Stimulated activated CD8-positive, alpha-beta memory T cell treated with anti-CD3 and anti-CD28 coated beads, Interleukin-2, amount 100 ng/mL, for 1 hour (primary cell): ENCODE measurements at places on chromosomes 7 and 10.

DNA sequence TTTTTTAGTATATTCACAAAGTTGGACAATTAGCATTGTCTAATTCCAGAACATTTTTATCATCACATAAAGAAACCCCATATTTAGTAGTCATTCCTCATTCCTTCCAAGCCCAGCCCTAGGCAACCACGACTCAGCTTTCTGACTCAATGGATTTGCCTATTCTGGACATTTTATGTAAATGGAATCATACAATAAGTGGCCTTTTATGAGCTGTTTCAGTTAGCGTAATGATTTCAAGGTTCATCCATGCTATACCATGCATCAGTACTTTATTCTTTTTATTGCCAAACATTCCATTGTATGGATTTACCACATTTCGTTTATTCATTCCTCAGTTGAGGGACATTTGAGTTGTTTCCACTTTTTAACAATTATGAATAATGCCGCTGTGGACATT, 249.2 kb downstream of the DYNC1I1 start:
- DNase-seq: no peak

DNA sequence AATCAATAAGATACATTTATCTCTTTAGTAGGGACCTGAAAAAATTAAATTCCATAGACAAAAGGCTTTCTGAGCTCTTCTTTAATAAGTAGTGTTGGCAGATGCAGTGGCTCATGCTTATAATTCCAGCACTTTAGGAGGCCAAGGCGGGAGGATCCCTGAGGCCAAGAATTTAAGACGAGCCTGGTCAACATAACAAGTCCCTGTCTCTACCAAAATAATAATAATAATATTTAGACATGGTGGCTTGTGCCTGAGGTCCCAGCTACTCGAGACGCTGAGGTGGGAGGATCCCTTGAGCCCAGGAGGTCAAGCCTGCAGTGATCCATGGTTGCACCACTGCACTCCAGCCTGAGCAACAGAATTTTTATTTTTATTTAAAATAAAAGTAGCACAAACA, 280.8 kb downstream of the ADK start:
- no peak for DNase-seq

DNA sequence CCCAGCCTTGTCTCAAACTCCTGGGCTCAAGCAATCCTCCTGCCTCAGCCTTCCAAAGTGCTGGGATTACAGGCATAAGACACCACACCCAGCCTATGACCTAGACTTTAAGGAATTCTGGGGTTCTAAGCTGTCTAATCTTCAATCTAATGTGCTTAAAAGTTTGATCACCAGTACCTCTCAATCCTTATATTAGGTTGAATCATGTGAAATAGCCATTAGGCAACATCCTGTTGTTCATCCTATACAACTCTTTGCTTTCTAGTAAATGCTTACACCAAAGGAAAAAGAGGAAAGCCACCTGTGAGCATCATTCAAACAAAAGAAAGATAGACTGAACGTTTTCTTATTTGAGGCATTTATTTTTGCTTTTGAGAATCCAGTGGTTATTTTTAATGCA, 56.0 kb downstream of the ATOH7 start:
- no peak for DNase-seq

- no peak for DNase-seq
Observed at GRCh38 chr7:48617993-48618392, 306.4 kb upstream of the CDC14C start.

GRCh38 chr10:80195046-80195574, 10.2 kb downstream of the ANXA11 start:
- no peak for DNase-seq

- DNase-seq: no peak
Observed at GRCh38 chr10:90969947-90970673, 49.2 kb upstream of the ANKRD1 start.

DNA sequence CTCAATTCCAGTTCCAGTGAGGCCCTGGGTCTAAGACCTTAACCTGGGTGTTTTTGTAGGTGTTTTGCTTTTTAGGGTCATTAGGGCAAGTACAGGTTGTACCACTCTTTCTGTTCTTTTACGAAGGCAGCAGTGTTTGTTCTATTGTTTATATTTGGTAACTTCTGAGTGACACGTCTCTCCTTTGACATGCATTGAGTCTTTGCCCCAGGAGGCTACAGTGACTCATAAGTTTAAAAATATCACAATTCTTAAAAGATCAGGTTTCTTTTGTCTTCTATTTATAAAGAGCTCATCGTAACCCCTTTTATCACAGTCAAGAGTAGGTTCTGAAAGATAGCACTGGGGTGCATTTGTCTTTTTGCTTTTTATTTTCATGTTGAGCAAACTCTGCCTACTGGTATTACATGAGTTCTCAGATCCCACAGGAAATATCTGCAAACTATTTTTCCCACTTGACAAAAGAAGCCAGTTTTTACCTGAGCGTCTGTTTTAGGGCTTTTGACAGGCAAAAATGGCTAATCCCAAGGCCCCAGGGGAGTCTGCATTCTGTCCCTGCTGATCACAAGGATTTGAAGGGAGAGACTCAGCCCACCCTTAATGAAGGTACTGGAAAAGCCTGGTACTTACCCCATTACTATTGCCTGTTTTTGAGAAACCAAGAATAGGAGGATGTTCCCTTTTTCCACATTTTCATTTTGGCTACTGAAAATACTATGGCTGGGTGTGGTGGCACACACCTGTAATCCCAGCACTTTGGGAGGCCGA, 7.9 kb downstream of the NUDT13 start:
- no peak for DNase-seq

DNA sequence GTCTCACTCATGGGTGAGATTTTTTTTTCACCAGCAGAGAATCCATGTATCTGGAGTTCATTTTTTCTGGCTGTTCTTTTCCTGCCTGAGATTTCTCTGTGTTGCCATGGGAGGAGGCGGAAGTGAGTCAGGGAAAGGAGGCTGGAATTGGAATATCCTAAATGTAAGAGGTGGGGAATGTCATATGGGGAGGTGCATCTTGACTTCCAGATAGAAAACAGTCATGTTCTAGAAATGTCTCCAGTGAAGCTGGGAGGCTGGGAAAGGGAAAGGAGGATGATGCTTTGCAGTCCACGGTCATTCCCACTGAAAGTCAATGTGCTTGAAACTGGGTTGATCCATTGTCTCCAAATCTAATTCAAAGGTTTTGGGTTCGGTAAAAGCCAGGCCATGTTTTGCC, 39.7 kb upstream of the HPS1 start:
- no peak for DNase-seq

DNA sequence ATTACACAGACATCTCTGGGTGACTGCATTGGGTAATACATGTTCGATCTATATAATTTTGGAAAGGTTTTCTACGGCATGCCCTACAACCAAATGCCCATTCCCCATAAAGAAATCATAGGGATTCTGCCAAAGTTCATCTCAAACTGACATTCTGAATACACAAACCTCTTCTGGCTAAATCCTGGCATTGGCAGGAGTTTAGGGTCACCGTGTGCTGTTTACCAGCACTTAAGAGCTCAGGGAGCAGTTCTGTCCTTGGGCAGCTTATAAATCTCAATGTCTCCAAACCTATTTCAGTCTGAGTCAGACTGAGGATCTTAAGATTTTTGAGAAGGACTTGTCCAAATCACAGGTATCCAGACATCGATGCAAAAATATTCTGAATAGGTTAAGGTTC, 809.6 kb upstream of the LRRN3 start:
- no peak for DNase-seq

- no peak for DNase-seq
Observed at GRCh38 chr7:85595750-85596178, 408.9 kb upstream of the SEMA3D start.

- no peak for DNase-seq
Observed at GRCh38 chr10:129851941-129852640, 112.0 kb downstream of the EBF3 start.

DNA sequence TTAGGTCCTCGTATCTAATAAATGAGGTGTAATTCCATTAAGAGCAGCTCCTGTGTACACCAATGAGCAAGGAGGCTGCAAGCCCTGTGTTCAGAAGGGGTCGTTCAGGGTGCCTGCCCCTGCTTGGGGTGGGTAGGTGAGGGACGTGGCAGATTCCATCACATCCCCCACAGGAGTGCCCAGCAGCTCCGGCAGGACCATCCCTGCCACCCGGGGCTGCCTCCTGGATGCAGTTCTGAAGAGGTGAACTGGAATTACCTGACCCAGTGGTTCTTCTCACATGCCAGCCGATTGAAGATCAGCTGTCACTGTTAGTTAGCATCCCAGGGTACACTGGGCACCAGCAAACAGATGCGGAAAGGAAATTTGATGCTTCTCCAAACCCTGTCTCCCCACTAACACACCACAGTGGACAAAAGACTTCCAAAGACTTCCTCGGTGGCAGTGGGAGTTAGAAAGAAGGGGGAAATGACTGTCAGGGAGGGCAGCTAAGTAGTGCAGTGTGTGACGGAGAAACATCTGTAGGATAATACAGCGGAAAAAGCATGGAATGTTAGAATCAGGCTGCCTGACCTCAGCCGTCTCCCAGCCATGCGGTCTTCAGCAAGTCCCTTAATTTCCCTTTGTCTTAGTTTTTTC, 313.6 kb upstream of the ZMIZ1 start:
- DNase-seq: no peak

DNA sequence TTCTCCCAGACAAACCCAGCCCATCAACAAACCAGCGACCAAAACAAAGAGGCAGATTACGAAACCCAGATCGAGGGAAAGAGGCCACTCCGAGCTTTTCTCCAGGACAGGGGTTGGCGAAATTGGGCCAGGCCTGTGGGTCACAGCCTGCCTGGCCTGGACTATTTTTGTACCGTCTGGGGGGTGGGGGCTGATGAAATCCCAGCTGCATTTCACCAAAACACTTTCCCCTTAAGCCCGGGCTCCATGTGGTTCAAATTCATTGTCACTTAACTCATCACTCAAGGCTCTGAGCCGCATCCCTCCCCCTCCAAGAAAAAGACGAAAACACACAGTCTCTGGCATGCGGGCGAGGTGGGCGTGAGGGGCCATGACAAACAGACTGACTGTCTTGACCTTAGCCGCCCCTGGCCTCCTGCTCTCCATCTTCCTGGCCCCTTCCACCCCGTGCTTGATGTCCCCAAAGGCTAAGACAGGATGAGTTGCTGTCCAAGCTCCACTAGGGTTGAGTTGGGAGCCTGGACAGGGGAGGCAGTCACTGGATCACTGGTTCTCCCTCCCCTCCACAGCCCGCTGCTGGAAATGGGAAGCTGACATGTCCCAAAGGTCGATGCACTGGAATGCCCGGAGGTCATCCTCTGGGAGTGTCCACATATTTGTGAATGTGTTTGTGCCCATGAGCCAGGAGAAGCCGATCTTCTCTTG, 19.2 kb downstream of the TMEM270 start:
- DNase-seq: no peak

- DNase-seq: no peak
Observed at GRCh38 chr7:50274361-50274760, 30.2 kb upstream of the IKZF1 start.

DNA sequence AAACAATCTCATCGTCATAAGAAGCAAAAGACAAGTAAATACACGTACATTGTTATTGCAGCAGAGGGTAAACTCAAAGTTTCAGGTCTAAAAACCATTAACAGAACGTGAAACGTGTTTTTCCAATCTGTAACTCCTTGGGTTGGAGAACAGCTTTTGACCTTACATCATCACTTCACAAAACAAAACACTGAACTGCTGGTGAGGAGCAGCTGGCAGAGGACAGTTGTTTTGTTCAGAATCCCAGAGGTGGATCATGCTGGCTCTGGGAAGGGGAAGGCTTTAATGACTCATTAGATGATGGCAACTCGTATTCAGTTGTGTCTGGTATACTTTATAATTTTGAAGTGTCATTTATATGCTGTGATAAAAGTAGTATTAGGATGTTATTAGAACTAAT, 923.0 kb upstream of the CELF2 start:
- DNase-seq: no peak

- no peak for DNase-seq
Observed at GRCh38 chr7:14598978-14599377, 303.6 kb downstream of the DGKB start.

- no peak for DNase-seq
Observed at GRCh38 chr10:71351628-71352319, 32.7 kb downstream of the SLC29A3 start.

DNA sequence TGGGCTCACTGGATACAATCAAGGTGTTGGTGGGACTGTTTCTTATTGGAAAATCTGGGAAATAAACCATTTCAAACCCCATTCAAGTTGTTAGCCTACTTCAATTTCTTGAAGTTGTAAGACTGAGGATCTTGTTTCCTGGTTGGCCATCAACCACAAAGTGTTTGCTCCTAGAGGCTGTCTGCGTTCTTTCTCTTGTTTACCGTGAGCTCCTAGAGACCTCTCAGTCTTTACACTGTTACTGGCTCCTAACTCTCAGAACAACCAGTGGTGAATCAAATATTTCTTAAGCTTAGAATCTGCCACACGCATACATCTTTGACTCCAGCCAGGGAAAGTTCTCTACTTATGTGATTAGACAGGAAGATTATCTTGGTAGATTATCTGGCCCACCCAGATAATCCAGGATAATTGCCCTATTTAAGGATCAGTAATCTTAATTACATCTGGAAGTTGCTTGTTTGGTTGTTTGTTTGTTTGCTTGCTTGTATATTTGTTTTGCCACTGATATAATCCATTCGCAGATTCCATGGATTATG, 798.7 kb downstream of the IPMK start:
- no peak for DNase-seq

DNA sequence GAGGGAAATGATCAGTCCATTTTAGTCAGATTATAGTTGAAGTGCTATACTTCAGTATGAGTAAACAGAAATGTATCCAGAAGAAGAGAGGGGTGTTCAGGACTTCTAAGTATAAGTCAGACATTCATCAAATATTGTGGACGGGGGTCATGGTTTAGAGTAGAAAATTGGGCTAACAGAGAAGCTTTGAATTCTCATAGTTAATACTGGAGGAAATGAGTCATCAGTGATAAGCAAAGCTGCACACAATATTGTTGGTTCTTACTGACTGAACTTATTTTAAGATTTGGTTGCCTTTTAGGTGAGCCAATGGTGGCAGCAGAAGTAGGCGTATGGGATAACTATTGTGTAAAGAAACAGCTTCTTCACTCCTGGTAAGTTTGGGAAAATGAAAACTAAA, 1.7 kb upstream of the SUMF2 start:
- DNase-seq: no peak

DNA sequence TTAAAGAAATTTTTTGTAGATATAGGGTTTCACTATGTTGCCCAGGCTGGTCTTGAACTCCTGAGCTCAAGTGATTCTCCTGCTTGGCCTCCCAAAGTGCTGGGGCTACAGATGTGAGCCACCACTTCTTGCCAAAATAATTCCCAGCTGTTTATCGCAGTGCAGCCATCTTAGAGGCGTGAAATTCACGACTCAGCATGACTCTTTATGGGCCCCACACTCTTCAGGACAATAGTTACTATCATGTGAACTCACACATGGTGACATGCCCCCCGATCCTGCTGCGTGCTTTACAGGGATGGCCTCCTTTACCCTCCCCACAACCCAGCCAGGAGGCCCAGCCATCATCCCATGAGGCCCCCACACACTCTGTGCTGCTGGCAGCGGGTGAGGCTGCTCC, 4.6 kb downstream of the COX19 start:
- DNase-seq: no peak

- DNase-seq: no peak
Observed at GRCh38 chr10:123556736-123557135, 109.4 kb upstream of the GPR26 start.
